ENCODE measurements at places on chromosomes 2 and 18.
A peak's percentile ranks its signal among the peaks of the same experiment; 100 is the strongest.

DNA sequence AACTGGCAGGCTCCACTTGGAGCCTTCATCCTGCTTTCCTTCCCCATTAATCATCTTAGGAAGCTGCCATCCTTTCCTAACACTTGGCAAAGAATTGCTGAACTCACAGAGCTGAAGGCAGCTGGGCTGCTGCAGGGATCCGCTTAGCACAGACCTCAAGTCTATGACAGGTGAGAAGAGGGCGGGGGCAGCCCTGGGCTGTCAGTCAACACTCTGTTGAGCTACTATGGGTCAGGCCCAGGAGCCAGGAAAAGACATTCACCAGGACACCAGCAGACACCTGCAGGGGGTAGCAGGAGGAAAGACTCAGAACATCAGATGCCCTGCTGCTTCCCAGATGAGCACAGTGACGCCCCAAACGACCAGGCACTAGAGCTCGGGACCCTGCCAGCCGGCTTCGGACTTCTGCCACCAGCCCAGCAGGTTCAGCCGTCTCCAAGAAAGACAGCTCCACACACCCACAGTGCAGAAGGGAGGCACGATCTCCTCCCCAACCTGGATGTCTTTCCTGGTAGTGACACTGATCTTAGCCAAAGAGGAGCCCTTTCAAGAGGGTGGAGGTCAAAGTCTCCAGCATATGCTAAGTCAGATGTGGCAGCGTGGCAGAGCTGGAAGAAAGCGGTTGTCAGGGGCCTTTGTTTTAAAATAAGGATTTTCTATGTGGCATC, 55.2 kb downstream of the SNORC start:
- no peaks in the 10 kb centered on the region for H3K36me3 ChIP-seq
- H3K27me3 ChIP-seq, result peaks cover 81% of the 10 kb centered on the region
- peaks cover 8% of the 10 kb centered on the region for H3K4me1 ChIP-seq
- H3K4me3 ChIP-seq, result no peak overlapping the region
- no peak for DNase-seq

DNA sequence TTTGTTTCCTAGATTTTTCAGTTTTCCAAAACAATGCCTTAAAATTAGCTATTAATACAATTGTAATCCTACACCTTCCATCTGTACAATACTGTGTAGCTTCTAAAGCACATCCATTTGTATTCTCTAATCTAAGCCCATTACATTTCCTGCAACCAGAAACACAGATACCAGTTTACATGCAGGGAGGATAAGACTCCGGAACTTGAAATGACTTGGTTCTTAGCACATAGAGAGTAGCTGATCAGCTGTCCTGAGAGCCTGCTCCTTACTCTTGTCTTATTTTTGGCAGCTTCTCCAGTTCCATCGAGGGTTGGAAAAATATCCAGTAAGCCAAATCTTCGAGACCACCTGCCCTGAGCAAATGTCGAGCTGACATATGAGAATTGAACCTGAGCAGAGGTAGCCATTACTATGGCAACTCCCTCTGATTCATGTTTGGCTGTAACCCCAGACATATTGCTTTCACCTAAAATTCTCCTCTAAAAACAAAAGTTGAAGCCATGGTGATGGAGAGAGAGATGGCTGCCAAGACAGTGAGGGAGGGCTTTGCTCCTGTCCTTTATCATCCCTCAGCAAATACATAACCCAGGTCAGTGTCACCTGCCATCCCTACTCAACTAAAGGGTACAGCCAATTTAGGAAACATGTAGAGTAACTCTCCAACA, 542.8 kb downstream of the IRS1 start:
- DNase-seq, result no peak
- no peak overlapping the region for H3K4me3 ChIP-seq
- no peaks in the 10 kb centered on the region for H3K27me3 ChIP-seq
- H3K27ac ChIP-seq, result no peak overlapping the region

GRCh38 chr18:75314117-75314516, 103.5 kb downstream of the TSHZ1 start:
- H3K4me3 ChIP-seq, result no peak overlapping the region
- peaks cover 39% of the 10 kb centered on the region for H3K27me3 ChIP-seq
- no peak overlapping the region for H3K27ac ChIP-seq
- no peaks in the 10 kb centered on the region for H3K36me3 ChIP-seq
- no peaks in the 10 kb centered on the region for H3K4me1 ChIP-seq

DNA sequence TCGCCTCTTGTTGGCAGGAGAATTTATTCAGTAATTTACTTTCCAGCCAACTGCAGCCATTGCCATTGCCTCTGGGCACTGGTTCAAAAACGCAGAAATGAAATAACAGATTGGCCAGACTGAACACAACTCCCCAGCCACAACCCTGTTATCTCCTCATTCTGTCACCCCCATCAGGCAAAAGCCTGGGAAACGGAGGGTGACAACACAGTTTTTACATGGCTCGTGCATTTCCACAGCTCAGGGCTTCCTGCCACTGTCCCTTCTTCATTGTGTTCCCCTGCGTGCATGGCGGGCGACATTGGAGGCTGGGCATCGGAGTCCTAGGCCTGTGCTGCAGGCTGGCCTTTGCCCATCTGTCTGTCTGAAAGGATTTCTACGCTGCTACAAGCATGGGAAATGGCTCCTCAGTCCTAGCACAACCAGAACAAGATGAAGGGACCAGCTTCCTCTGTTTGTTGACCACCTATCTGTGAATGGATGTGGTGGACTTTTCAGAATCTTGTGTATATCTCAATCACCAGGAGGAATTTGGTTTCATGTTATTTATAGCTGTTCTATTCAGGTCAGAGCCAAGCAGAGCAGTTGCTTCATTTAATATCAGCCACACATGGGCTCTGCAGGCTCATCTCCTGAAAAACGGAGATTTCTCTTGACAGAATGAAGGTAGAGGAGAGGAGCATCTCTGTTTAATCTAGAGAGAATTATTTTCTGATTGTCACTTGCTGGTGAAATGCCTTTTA, 107.0 kb downstream of the MGAT5 start:
- no peaks in the 10 kb centered on the region for H3K27me3 ChIP-seq
- H3K4me3 ChIP-seq, result no peak overlapping the region
- H3K27ac ChIP-seq, result peak overlapping the region; percentile 17

GRCh38 chr18:58464104-58464625, 164.7 kb downstream of the ALPK2 start:
- peaks cover 9% of the 10 kb centered on the region for H3K36me3 ChIP-seq
- H3K27me3 ChIP-seq, result peaks cover 7% of the 10 kb centered on the region
- H3K27ac ChIP-seq, result no peak overlapping the region
- no peak for DNase-seq

- H3K4me1 ChIP-seq, result peaks cover 43% of the 10 kb centered on the region
- H3K27ac ChIP-seq, result no peak overlapping the region
- no peak for DNase-seq
- H3K4me3 ChIP-seq, result peak overlapping the region; percentile 76
- H3K27me3 ChIP-seq, result no peaks in the 10 kb centered on the region
These were observed 511 bp upstream of the ANKMY1 start for GRCh38 chr2:240558236-240558761.

- no peaks in the 10 kb centered on the region for H3K4me1 ChIP-seq
- DNase-seq, result no peak
- no peak overlapping the region for H3K4me3 ChIP-seq
- H3K27me3 ChIP-seq, result peaks cover 57% of the 10 kb centered on the region
- no peaks in the 10 kb centered on the region for H3K36me3 ChIP-seq
- no peak overlapping the region for H3K27ac ChIP-seq
These were observed 47.7 kb upstream of the TUBA3E start for GRCh38 chr2:130245976-130246375.

- H3K4me3 ChIP-seq, result no peak overlapping the region
- H3K27me3 ChIP-seq, result no peaks in the 10 kb centered on the region
- DNase-seq, result no peak
- H3K27ac ChIP-seq, result no peak overlapping the region
- no peaks in the 10 kb centered on the region for H3K36me3 ChIP-seq
These were observed 123.6 kb downstream of the GPR39 start for GRCh38 chr2:132540166-132540565.

Data from stimulated activated naive B cell treated with anti-CD40 and anti-IgM and Interleukin-4, amounts not matched to agents 10 μg/mL and 1 μg/mL and 100 μg/mL, for 72 hours (primary cell).